ENCODE measurements at places on chromosomes 2 and 18. TPM values are rescaled to one million over a fixed set of nuclear protein-coding genes. Genes with fewer than 3 reads are reported as not detected.

DNA sequence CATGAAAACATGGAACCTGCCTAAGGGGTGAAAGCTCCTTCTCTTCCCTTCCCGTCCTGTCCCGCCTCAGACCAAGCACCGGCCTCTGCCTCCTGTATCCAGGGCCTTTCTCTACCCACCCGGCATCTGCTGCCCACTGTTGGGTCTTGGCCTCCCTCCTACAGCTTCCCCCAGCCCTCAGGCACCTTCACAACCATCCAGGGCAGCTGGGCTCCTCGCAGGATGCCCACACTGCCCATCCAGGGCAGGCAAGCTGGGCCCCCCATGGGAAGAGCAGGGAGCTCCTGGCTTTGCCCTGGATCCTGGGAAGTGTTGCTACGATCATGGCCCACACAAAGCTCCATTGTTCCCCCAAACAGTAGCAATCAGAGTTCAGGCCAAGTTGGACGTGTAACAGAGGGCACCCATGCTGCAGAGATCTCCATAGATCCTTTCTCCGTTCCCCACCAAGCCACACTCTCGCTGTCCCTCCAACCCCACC, 206.6 kb downstream of the NDUFA10 start:
- DNase-seq, result no peak

GRCh38 chr18:32507093-32507492, 36.4 kb upstream of the GAREM1 start:
- DNase-seq, result no peak

The CYP27A1 gene
- not detected for total RNA-seq

DNA sequence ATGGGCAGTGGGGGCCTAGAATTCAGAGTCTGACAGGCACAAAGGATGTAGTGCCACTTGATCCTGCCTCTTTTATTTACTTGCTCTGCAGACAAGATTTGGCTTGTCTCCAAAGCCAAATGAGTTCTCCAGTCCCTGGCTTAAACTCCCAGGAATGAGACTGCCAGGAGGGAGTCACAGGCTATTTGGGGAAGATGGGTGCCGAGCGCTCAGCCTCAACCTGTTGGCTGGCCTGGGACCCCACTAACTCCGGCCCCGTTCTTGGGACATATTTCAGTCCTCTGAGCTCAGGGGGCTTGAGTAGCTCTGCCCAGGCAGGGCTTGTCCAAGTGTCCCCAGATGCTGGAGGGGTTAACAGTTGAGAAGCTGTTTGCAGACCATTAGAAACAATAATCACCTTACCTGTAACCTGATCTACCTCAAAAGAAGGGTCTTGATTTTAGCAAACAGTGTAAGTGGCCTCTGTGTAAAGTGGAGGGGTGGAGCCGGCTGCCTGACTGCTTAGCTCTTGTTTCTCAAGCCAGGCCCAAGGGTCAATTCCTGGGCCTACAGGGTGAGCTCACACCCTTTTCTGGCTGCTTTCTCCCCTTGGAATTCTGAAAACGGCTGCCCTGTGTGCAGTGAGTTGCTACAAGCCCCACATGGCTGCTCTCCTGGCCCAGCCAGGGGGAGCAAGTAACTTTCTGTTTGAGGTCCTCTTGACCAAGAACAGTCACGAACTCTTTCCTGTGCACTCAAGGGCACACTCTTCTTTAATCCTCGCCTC, 27.1 kb upstream of the FZD5 start:
- no peak for DNase-seq

The CRYGC gene
- not detected for total RNA-seq

GRCh38 chr18:61765097-61765496, 127.7 kb downstream of the RNF152 start:
- DNase-seq, result no peak

DNA sequence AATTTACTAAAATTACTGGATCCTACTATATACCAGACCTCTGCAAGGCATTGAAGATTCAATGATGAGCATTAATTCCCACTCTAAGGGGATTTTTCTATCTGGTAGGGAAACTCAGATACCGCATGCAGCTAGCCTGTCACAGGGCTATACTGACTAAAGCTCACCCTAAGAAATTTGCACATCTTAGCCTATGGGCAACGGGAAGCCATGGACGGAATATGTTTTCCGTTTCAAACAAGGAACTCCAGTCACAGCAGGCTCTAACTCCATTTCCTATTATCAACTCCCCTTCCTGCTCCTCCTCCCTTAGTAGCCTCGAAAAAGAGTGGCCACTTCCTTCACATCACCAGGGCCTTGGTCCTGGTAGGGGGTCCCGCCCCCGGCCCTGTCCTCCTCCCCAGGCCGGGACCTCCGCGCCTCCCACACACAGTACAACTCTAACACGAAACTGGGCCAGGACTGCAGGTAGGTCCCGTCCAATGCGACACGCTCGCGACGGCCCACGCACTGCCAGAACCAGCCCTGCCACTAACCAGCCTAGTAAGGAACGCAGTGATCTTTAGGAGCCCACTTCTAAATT, 659 bp upstream of the COX5B start:
- DNase-seq, result no peak

DNA sequence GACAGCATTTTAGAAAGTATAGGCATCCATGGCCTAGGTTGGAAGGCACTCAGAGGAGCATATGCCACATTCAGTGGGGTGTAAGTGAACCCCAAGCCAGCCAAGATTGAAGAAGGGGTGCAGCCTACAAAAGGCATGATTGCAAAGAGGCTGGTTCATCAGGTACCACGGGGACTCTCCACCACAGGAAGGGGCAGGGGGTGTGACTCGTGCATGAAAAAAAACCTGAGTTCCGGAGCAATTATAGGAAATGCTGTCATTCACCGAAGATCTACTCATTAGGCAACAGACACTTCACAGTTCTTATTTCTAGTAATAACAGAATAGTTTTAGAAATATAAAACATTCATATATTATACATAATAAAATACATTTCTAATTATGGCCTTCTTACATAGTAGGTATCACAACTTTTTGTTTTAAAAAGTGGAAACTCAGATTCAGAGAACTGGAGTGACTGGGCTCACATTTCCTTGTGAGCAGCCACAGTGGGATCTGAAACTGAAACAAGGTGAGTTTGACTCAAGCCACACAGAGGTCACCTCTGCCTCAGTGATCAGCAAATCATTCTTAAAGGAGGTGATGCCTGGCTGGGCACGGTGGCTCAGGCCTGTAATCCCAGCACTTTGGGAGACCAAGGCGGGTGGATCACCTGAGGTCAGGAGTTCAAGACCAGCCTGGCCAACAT, 188.4 kb upstream of the GYPC start:
- no peak for DNase-seq

DNA sequence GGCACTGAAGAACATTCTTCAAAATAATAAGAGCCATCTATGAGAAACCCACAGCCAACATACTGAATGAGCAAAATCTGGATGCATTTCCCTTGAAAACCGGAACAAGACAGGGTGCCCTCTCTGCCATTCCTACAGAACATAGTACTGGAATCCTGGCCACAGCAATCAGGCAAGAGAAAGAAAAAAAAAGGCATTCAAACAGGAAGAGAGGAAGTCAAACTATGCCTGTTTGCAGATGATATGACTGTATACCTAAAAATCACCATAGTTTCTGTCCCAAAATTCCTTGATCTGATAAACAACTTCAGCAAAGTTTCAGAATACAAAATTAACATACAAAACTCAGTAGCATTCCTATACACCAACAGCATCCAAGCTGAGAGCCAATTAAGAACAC, 119.5 kb upstream of the PARD3B start:
- DNase-seq, result no peak

GRCh38 chr2:20617081-20617575, 33.8 kb downstream of the HS1BP3 start:
- DNase-seq, result peak; percentile 68

- peak; percentile 72 for DNase-seq
These were observed 67.2 kb downstream of the MBP start for GRCh38 chr18:77065221-77065981.

DNA sequence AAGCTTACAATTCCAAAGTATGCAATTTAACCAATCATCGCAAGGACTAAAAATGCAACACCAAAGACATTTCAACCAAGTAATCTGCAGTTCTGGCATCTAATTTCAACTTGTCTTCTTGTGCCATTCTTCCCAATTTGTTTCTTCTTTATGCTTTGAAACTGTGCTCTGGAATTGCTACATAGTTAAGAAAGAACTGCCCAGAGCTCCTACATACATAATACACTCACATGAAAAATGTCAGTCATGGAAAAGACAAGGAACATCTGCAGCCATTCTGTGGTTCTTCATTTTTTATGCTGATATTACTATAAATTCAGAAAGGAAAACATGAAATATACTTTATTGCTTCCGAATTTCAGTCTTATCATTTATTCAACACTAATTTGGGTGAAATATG, 4.4 kb downstream of the EPB41L3 start:
- no peak for DNase-seq

DNA sequence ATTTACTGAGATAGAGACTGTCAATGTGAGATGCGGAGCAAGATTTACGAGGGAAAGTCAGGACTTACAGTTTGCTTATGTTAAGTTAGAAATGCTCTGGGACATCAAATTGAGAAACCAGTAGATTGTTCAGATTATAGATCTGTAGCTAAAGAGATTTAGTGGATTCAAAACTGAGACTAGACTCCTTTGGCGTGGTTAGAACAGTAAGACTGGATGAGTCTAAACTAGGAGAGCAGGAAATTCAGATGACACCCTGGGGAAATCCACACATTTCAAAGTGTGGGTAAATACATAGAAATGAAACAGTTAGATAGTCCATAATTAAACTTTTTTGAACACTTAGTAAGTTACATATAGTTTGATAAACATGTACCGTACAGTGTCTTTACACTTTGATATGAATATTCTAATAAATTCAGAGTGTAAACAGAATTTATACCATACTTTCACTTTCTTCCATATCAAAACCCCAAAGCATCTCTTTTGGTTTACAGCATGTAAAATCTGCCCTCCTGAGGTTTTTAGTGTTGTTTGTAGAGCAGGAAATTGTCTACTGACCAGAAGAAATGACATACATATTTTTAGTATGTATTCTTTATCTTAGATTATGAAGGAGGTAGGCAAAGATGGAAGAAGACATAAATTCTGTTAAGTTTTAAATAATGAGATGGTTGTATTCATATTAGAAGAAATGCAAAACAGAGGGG, 231.5 kb downstream of the NYAP2 start:
- no peak for DNase-seq

The CGREF1 gene
- total RNA-seq, result 45.2 TPM

- peak; percentile 29 for DNase-seq
These were observed 29.6 kb upstream of the ENOSF1 start for GRCh38 chr18:741931-742512.

The C1QL2 gene
- not detected for total RNA-seq

The CHPF gene
- total RNA-seq, result 52.4 TPM

DNA sequence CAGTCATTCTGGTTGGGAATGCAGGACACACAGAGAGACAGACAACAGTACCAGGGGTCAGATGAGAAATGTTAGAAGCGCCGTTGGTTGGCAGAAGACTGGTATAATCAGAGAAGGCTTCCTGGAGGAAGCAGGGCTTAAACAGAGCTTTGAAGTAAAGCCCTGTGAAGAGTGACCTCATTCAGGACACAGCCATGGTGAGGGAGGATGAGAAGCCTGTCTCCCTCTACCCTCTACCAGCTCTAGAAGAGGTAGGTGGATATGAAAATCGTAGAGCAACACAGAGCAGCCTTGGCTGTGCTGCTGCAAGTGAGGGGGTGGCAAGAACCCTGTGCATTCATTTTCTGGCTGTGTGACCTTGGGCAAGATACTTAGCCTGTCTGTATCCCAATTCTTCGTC, 14.2 kb downstream of the TET3 start:
- DNase-seq, result no peak

GRCh38 chr2:15767679-15768078, 172.7 kb upstream of the MYCN start:
- DNase-seq, result no peak

GRCh38 chr2:113257516-113258264, 21.0 kb downstream of the PAX8 start:
- DNase-seq, result no peak

- DNase-seq, result peak; percentile 33
These were observed 102.0 kb downstream of the DCDC2C start for GRCh38 chr2:3805201-3805939.

DNA sequence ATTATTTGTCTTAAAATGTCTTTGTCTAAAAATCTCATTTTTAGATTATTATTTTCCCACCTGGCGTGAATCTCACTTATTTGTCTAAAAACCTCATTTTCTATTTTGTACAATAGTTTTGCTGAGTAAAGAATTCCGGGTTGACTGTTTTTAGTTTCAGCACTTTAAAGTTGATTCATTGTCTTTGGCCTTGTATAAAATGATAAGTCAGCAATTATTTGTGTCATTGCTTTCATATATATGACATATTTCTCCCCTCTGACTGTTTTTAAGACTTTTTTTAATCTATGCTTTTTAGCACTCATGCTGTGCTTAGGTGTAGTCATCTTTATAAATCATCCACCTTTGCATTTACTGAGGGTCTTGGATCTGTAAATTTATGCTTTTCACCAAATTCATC, 92.1 kb upstream of the DOK6 start:
- no peak for DNase-seq

The ASXL3 gene
- total RNA-seq, result 0.20 TPM

The POTEI gene
- not detected for total RNA-seq

DNA sequence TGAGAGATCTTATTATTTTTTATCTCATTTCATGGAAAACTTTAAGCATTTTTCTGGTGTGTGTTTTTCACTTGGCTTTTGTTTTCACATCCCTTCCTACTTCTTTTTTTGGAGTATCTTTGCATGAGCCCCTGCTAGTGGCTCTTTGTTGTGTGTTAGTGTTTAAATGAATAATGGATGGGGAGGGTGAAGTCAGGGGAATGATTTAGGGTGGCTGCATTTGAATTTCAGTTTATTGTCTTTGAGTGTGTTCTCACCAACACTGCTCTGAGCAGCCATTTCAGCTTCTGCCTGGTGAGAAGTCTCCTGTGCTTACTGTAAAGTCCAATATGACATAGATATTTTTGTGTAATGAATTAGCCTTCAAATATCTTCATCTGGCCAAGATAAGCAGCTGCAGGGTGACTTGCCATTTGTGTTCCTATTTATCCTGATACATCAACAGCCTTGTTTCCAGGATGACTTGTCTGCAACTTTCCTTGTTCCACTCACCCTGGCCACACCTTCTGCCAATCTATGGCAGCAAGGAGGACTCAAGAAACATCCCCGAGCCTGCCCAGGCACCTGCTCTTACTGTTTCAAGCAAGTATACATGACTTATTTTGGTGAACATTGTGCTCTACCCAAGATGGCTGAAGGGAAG, 182.6 kb downstream of the PDE11A start:
- DNase-seq, result no peak

The KCNG2 gene
- total RNA-seq, result 6.0 TPM

- no peak for DNase-seq
These were observed 41.1 kb downstream of the FAM124B start for GRCh38 chr2:224360801-224361251.

GRCh38 chr2:229044581-229044980, 226.5 kb downstream of the PID1 start:
- DNase-seq, result no peak

DNA sequence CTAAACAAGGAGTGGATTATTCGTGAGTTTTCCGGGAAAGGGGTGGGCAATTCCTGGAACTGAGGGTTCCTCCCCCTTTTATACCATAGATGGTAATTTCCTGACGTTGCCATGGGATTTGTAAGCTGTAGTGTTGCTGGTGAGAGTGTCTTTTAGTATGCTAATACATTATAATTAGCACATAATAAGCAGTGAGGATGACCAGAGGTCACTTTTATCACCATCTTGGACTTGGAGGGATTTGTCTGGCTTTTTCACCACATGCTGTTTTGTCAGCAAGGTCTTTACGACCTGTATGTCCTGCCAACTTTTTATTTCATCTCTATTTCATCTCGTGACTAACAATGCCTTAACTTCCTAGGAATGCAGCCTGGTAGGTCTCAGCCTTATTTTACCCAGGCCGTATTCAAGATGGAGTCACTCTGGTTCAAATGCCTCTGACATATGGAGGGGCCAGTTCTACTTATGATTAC, 124.8 kb upstream of the B3GNT2 start:
- no peak for DNase-seq

The CPO gene
- not detected for total RNA-seq

The TMEM17 gene
- 5.4 TPM for total RNA-seq
